CD4-positive, alpha-beta memory T cell (primary cell): ENCODE measurements at places on chromosomes 12 and 14.

- no peak for DNase-seq
Observed at GRCh38 chr14:55482936-55483605, 42.7 kb upstream of the TBPL2 start.

GRCh38 chr14:88983755-88984154, 159.3 kb downstream of the TTC8 start:
- no peak for DNase-seq

- no peak for DNase-seq
Observed at GRCh38 chr12:132711080-132711843, 620 bp downstream of the PGAM5 start.

DNA sequence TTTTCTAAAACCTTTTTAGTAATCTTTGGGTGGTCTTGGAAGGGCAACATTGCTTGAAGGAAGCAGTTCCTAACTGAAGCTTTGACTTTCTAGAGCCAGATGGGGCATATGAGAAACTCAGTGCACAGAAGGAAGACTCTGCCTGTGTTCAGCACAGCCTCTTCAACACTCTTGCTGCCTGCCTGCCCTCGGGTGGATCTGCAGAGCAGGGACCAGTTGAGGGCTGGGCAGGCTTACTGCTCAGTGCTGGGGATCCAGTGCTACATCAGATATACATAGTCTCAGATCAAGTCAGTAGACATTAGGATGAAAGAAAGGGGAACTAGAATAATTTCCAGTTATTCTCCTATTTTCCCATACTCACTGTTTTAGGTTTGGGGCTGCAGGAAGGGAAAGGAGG, 29.5 kb upstream of the TMX1 start:
- no peak for DNase-seq

- DNase-seq, result no peak
Observed at GRCh38 chr14:88960496-88960895, 136.0 kb downstream of the TTC8 start.

GRCh38 chr12:131591136-131591535, 119.8 kb upstream of the SFSWAP start:
- no peak for DNase-seq

DNA sequence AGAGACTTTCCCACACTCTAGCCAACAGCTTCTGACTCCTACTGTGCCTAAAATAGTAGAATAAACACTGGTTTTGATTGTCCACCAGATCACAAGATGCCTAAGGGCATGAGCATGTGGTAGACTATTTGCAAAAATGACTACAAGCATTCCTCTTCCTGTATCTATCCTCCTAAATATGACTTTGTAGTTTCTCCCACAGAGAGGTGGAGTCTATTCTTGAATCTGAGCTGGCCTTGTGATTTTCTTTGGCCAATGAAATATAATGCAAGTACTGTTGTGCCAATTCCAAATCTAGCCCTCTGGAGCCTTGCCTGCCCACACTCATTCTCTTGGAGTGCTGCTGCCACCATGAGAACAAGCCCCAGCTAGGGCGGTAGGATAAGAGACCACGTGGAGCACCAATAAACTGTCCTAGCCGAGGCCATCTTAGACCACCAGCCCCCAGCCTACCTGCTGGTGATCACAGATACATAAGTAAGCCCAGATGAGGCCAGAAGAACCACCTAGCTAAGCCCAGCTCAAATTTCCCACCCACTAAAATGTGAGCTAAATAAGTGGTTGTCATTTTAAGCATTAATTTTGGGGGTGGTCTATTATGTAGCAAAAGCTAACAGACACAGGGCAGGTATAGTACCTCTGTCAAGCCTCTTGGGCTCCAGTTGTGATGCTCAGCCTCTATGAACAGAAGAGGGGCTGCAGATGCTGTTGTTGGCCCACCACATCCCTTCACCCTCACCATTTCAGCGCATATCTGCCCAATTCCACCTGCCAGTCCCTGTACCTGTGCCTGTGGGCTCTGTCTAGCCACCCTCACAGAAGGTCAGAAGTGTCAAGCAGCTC, 17.9 kb downstream of the ZFP36L1 start:
- DNase-seq, result no peak

- DNase-seq, result no peak
Observed at GRCh38 chr12:82873309-82873708, 186.6 kb downstream of the TMTC2 start.

- DNase-seq, result no peak
Observed at GRCh38 chr12:25200703-25201102, 5.7 kb downstream of the ETFRF1 start.

DNA sequence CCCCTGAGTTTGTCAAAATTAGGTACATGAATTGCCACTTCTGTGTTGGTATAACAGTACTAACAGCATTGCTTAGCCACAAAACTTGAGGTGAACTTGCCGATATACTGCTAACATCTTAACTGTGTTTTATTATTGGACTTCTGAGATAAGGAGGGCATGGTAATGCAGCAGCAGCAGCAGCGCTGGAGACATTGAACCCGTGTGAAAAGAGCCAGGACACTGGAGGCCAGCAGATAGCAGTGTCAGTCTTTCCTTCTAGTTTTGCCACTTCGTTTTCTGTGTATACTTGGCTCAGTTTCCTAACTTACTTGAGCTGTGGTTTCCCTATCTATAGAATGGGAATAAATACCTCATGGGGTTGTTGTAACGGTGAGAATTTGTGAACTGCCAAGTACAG, 82.7 kb downstream of the KTN1 start:
- no peak for DNase-seq

GRCh38 chr12:122354958-122355641, 67.4 kb downstream of the CLIP1 start:
- DNase-seq, result no peak

DNA sequence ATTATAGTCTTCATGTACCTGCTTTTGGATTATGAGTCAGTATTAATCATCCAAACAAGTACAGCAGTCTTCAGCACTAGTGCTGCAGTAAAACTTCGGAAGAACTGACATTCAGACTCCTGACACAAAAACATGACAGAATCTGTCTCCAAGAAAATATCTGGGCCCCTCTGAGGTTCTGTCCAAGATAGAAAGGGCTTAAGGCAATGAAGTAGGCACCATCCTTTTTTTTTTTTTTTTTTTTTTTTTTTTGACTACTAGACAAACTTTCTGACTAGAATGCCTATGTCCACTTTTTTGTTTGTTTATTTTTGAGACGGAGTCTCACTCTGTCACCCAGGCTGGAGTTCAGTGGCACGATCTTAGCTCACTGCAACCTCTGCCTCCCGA, 112.5 kb downstream of the MED13L start:
- no peak for DNase-seq

- no peak for DNase-seq
Observed at GRCh38 chr14:24844011-24844410, 205.9 kb downstream of the STXBP6 start.

- no peak for DNase-seq
Observed at GRCh38 chr12:63994704-63995103, 150.2 kb downstream of the SRGAP1 start.

- DNase-seq, result no peak
Observed at GRCh38 chr14:50607181-50607580, 47.2 kb downstream of the ATL1 start.

DNA sequence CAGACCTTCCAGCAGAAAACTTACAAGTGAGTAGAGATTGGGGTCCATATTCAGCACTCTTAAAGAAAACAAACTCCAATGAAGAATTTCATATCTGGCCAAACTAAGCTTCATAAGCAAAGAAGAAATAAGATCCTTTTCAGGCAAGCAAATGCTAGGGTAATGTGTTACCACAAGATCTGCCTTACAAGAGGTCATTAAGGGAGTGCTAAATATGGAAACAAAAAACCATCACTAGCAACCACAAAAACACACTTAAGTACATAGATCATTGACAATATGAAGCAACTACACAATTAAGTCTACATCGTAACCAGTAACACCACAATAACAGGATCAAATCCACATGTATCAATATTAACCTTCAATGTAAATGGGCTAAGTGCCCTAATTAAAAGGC, 47.1 kb upstream of the CLEC14A start:
- no peak for DNase-seq

GRCh38 chr14:51336734-51337133, 96.7 kb downstream of the TMX1 start:
- no peak for DNase-seq

DNA sequence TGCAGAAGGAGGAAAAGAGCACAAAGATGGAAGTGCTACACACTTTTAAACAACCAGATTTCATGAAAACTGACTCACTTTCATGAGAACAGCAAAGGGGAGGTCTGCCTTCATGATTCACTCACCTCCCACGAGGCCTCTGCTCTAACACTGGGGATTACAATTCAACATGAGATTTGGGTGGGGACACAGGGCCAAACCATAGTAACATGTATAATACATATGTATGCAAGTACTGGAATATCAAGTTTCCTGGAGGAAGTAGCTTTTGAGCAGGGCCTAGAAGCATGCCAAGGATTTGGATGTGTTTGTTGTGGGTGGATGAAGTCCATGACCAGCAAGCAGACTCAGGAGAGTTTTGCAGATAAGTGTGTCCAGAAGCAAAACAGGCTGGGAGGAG, 409.0 kb downstream of the RGS6 start:
- no peak for DNase-seq

GRCh38 chr12:39239490-39240486, 203.1 kb downstream of the KIF21A start:
- no peak for DNase-seq

- DNase-seq, result no peak
Observed at GRCh38 chr14:98736701-98737338, 535.2 kb downstream of the BCL11B start.

GRCh38 chr14:64937821-64938193, 4.7 kb downstream of the GPX2 start:
- no peak for DNase-seq
